ENCODE measurements at places on chromosomes 7 and 10.
A peak's percentile ranks its signal among the peaks of the same experiment; 100 is the strongest.

DNA sequence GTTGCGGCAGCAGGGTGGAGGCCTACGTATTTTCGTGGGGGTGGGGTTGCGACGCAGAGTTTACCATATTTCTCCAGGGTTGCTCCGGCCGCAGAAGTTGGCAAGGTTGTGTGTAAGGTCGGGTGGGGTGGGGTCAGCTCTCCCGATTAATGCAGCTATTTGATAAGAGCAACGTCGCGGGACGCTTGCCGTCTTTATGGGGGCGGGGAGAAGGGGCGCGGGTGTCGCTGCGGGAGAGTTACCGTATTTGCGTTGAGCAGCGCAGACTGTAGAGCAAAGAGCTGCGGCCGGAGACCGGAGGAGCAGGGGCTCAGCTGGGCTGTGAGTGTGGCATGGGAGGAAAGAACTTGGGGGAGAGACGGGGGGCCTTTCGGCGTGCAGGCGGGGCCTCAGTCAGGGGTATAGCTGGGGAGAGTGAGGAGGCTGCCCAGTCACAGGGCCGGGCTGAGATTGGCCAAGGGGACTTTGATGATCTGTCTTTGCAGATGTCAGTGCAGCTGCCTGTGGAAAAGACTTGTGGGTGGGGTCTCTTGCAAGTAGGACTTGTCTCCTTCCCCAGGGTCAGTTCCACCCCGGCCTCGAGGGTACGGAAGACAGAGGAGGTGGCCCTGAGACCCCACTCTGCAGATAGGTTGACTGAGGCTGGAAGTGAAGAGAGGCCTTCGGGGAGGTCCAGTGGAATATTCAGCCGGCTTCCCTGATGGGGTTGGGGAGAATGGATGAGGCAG is 26.6 kb downstream of the ZNF775 start:
- DNase-seq, result peak; percentile 52

DNA sequence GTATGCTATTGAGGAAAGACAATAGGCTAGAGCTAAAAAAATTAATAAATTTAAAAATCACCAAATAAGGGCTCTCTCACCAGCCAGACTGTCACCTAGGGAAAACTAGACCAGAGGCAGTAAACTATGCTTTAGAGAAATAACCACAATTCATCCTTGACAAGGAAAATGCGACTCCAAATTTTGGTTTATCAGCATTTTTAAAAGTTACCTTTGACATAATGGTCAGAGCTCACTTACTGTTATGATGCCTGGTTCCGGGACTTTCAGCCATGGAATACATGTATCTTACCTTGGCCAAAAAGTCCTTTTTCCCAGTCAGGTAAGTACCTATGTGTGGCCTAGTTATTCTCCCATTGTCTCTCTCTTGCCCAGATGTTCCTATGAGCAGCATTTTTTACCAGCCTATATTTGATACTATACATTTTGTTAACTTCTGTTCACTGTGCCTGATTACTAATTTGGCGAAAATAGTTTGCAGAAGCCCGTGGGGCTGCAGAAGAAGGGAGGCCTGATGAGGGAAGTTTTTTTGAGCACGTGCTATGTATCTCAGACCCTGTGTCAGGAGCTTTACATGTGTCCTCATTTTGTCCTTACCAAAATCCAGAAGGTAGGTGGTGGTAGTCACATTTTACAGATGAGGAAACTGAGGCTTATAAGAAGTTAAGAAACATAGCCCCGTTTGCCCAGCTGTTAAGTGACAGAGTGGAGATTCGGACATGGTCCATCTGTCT is 149.7 kb downstream of the CELF2 start:
- no peak for DNase-seq

- no peak for DNase-seq
These were observed 51.2 kb downstream of the VIPR2 start for GRCh38 chr7:159093351-159093971.

DNA sequence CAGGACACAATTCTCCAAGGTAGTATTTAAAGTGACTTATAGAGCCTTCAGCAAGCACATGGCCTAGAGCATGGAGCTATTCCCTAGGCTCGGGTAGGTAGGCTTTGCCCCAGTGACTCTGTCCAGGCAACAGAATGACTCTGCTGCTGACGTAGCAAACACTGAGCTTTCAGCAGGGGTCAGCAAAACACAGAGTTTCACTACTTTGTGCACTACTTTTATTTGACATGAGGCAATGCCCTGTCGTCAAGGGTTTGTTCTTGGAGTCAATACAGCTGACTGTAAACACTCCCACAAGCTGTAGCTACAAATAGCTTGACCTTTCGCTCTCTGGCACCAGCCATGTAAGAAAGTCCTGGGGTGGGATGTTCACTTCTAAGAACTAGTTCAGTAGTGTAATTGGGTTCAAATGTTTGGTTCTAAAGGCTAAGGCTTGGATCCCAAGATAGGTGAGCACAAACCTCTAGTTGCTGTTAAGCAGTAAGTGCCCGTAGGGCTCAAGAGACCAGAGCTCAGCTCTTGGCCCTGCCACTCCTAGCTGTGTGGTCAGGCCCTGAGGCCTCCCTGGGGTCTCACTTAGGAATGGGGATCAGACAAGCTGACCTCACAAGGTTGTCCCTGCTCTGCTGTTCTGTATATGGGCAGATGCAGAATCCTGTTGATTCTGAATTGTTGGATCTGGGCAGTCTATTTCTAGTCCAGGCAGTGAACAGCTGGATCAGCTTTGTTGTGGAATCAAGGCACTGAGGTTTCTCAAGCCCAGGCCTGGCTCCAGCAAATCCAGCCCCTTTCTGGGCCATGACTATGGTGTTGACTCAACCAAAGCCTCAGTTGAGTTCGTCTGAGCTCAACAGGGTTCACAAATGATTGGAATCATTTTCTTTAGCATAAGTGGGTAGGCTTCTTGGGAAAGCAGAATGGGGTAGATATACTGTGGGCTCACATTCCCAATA is 10.7 kb downstream of the NODAL start:
- DNase-seq, result peak; percentile 37

GRCh38 chr7:46746695-46747687 is 825.9 kb upstream of the IGFBP3 start:
- DNase-seq, result no peak

DNA sequence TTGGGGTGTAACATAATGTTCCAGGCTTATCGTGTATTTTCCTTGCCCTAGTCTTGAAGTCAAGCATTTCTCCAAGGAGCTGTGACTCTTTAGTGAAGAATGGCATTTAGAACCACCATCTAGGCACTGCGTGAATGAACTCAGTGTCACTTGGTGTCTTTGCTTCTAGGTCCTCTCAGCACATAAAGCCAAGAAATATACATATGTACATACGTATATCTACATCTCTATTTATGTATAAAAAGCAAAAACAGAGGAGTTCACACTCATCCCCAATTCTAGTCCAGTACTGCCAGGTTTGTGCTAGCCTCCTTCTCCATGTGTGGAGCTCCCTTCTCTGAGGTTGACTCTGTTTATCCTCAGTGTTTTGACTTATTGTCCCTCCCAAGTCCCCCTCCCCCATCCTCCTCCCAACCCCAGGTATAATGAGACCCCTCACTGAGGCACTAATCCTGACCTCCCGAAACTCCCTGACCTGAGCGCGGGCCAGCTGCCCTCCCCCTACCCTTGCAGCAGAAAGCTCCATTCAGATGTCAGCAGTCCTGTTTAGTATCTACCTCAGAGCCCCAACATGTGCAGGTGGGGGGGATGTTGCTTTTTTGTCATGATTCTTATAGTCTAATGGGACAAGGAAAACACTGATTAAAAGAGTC is 61.5 kb downstream of the GDI2 start:
- DNase-seq, result no peak

- no peak for DNase-seq
These were observed 31.7 kb upstream of the HERPUD2 start for GRCh38 chr7:35726654-35727053.

GRCh38 chr10:22054961-22055360 is 51.4 kb upstream of the DNAJC1 start:
- no peak for DNase-seq

DNA sequence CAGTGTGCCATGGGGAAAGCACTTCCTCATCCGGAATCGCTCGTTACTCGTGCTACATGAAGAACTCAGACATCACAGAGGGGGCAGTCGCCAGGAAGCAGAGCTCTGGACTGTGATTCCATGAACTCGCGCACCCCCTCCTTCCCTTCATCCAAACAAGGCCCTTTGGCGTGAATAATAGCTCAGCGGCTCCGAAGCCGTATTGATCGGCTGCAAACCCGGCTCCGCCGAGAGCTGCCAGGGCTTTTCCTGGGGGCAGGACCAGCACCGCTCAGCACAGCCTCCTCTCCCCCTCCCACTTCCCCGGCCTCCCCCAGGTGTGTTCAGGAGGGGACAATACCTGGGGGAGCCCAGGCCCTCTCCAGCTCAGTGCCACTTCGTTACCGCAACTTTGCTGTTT is 129.0 kb upstream of the TCF7L2 start:
- DNase-seq, result no peak

GRCh38 chr7:42672339-42672999 is 239.4 kb downstream of the C7orf25 start:
- no peak for DNase-seq

GRCh38 chr10:76080451-76080850 is 649.0 kb downstream of the LRMDA start:
- no peak for DNase-seq

DNA sequence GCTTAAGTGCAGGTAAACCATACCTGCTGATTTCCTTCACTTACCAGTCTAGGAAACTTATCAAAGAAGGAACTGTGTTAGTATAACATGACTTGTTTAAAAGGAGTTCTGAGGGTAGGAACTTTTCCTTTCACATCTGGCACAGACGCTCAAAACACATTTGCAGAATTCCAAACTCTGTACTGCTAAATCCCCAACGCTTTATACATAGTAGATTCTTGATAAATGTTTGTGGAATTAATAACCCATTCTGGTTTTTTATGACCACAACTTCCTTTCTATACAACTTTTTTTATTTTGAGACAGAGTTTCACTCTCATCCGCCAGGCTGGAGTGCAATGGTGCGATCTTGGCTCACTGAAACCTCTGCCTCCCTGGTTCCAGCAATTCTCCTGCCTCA is 7.7 kb upstream of the TRUB1 start:
- no peak for DNase-seq

DNA sequence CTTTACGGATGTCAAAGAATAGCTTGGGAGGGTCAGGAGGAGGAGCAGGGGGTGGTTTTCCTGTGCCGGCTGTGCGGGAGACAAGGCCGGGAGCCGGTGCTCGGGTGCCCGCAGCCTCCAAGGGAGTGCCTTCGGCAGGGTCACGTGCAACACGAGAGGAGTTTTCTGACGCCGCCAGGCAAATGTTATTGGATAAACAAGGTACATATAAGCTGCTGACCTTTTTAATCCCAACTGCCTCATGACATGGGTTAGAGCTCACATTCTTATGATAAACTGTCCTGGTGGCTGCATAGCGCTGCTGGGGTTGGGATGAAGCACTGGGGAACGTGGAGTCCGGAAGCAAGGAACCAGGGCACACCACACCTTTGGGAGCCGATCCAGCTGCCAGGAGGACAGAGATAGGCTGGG is 124.8 kb upstream of the PDLIM1 start:
- DNase-seq, result no peak

DNA sequence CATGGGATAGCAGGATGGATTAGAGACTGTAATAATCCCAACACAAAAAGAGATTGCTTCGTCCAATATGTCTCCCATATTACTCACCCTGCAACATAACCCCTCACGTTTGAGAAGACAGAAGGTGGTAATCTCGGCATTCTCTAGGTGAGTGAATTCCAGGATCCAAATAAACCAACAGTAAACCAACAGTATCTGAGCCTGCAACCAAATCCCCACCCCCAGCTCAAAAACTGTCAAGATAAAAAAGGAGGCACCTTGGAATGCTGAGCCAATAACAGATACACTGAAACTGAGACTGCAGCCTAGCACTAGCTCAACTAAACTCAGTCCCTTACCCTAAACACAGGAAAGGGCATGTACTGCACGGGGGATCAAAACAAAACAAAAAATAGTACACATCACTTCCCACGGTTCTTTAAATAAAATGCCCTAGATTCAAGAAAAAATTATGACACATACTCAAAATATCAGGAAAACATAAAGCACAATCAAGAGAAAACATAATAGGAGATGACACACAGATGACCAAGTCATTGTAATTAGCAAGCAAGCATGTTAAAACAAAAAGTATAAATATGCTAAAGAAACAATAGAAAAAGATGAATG is 28.0 kb downstream of the IPMK start:
- DNase-seq, result no peak

Data from substantia nigra (tissue), 51 donors.